HFFc6 (cell line): ENCODE measurements at places on chromosomes 1 and 21.
A peak's percentile ranks its signal among the peaks of the same experiment; 100 is the strongest.

DNA sequence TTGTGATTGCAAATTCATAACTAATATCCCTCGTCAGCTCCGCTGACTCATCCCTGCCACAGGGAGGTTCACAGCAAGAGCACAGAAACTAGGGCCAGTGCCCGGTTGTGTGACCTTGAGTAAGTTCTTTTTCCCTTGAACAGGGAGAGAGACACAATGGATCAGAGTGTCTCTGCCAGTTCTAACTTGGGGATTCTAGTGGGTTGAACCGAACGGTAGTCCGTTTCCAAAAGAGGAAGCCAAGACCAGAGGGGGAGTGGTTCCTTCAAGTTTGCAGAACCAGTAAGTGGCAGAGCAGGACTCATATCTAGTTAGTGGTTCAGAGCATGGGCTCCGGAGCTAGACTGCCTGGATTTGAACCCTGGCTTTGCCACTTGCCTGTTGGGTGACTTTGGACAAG, 4.9 kb upstream of the SHISA4 start:
- no peak for DNase-seq

DNA sequence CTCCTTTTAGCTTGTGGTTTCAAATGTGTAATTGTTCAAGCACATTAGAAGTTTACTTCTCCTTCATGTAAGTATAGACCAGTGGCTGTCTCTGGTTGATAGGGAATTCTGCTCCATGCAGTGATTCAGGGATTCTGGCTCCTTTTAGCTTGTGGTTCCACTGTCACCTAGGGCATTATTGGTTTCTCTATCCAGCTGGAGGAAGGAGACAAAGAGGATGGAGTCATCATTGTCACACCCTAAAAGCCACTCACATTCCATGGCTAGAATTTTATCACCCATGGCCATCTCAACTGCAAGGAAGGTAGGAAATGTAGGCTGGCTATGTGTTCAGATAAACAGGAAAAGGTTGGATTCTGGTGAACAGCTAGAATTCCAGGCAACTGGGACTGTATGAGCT, 131.2 kb downstream of the URB2 start:
- DNase-seq: peak; percentile 70

- no peak for DNase-seq
Measured at GRCh38 chr1:168386949-168387586, 106.4 kb downstream of the TBX19 start.

GRCh38 chr1:85656948-85657347, 51.3 kb downstream of the ZNHIT6 start:
- DNase-seq: no peak

DNA sequence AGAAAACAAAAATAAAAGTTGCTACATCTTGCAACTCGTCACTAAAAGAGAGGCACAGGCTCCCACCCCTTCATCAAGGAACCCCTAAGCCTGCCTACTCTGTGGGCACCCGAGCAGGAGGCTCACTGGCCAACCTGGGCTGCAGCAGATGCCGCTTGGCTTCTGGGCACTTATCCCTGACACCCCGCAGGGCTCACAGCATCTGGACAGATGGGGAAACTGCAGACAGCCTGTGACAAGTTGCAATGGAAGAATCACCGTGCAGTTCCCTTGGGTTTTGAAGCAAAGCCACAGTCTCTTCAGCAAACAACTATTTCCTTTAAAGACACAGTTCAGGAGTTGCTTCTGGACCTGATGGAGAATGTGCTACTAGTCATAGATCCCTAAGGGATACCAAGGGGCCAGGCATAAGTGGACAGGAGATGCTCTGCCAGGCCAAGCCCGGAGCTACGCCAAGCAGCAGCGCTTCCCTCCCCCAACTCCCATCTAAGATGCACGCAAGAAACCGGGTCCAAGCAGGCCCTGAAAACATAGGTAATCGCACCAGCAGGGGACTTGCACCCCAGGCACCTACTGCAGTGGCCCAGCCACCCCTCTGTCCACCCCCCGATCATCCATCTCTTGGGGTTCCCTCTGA, 170.6 kb downstream of the NPHP4 start:
- DNase-seq: no peak

DNA sequence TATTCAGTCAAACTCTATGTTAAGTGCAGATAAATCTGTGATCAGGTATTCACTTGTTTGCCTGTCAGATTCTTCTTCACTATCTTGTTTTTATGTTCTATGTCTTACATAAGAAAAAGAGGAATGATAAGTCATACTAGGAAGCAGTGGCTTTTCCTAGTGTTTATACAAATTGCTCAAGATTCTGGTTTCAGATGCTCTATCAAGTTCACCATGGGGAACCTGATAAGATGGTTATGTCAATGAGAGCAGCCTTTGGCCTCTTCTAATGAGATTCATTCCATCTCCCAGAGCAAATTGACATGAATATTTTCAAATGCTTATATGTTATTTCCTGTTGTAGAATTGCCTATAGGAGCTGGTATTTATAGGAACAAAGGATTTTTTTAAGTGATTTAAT, 218.8 kb upstream of the TMPRSS15 start:
- no peak for DNase-seq

DNA sequence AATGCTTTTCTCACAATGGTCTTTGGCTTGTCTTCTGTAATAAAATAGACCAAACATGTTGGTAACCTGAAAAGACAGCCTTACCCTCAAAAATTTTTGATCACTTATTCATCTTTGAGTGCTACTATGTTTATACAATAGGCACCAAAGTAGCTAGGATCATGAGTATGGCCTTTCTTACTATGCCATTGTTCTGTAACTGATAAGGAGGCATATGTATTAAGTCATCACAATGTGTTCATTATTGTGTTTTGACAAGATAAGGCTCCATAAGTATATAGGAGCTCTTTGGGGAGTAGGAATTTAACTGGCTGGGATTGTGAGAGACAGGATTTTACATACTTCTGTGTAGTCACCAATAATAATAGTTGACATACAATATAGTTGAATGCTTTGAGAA, 675 bp downstream of the TMCO2 start:
- no peak for DNase-seq

DNA sequence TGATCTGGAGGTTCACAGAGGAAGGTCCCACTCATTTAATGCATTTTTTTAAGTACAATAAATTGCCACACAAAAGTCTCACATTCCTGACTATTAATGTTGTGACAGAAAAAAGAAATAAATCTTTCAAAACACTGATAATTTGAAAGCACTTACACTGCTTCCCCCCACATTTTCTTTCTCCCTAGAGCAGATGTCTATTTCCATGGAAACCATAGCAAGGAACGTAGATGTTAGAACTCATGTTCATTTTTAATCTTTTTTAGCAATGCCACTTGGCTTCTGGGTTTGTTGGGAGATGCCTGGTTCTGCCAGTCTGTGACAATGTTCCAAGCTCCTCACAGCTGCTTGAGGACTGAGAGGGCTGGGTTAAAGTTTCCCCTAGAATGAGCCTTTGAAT, 1.9 kb upstream of the STMN1 start:
- DNase-seq: no peak

DNA sequence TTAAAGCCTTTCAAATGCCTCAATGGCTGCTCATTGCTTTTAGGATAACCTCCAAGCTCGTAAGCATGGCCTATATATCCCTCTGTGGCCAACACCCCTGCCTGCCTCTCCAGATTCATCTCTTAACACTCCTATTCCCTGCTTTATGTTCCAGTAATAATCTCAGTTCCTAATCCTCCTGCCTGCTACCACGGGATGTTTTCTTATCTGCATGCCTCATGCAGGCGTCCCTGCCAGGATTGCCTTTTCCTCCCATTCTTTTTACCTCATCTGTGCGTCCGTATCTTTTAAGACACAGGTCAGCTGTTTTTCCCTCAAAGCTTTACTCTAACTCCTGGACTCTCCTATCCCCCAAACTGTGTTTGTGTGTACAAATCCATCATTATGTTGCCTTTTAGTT, 36.1 kb downstream of the ZBTB40 start:
- DNase-seq: no peak

DNA sequence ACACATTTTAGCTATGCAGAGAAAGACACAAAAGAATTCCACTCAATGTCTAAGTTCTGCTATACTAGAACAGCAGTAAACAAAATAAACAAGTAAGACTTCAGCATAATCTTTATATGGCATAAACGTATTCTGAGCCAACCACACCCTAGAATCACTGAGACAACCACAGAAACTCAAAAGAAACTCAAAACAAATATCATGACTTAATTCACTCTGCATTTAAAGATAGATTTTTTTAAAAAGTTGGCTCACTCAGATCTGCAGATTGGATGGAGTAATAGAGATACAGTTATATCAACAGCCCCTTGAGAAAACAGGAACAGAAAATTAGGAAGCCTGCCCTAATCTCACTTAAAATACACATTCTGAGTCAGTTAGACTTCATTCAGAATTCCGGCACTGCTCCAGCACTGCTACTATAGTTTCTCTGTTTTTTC, 95.0 kb downstream of the COL24A1 start:
- no peak for DNase-seq

GRCh38 chr1:169572187-169572586, 14.1 kb downstream of the F5 start:
- peak; percentile 35 for DNase-seq

- DNase-seq: peak; percentile 8
Measured at GRCh38 chr1:55140137-55140536, 75.0 kb downstream of the USP24 start.

DNA sequence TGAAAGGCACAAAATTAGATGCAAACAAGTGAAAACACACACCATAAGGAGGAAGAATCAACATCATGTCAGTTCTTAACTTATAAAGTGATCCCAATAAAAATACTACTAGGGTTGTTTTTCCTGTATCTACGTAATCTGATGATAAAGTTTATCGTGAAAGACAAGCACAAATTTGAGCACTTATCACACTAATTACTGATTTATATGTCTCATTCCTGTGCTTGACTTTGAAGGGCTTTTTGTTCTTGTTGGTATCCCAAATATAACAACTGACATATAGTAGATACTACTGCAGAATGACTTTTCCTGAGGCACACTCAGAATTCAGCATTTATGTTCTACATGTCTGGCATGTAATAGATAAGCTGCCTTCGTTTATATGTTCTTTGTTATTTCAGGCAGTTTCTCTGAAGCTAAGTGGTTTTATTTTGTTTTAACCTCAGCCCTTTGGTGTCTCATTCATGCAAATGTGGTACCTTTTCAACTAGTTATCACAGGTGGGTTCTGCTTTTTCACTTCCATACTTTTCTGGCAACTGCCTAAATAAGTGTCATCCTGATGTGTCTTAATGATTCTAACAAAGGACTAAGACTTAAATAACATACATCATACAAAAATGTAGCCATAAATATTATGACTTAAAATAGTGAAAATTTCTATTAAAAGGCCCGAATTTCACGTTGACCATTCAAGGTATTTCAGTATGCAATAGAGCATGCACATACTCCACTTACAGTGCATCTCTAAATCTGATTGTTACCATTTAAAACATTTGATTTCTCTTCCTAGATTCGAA, 73.2 kb downstream of the LRRC8C start:
- DNase-seq: no peak
